ENCODE measurements at places on chromosomes 13 and 19.
A peak's percentile ranks its signal among the peaks of the same experiment; 100 is the strongest.

DNA sequence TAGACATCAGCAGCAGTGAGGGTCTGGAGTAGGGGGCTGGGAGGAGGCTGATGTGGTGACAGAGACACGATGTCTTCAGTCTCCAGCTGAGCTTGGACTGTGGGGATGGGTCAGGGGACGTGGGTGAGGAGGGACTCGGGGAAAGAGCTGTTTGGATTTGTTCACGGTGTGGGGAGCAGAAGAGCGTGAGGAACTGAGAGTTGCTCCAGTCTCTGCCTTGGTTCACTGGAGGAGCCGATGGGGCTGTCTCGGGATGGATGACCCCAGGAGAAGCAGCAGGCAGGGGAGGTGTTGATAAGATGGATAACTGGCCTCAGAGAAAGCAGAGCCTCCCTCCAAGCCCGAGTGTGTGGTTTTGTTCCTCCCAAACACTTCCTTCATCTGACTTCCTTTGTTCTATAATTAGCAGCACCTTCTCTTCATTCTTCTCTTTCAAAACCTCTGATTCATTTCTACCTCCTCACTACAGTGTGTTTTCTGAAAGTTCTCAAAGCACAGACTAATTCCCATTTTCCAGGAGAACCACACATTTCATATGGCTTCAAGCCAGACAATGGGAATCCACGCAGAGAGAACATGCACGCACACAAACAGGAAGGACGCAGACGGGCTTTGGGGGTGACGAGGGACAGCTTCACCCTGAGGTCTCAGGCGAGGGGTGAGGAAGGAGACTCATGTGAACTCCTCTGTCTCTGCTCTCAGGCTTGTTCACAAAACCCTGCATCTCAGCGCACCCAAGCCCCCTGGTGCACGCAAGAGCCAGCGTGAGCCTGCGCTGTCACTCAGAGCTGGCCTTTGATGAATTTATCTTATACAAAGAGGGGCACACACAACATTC, 18.6 kb downstream of the LAIR2 start:
- no peak for DNase-seq

DNA sequence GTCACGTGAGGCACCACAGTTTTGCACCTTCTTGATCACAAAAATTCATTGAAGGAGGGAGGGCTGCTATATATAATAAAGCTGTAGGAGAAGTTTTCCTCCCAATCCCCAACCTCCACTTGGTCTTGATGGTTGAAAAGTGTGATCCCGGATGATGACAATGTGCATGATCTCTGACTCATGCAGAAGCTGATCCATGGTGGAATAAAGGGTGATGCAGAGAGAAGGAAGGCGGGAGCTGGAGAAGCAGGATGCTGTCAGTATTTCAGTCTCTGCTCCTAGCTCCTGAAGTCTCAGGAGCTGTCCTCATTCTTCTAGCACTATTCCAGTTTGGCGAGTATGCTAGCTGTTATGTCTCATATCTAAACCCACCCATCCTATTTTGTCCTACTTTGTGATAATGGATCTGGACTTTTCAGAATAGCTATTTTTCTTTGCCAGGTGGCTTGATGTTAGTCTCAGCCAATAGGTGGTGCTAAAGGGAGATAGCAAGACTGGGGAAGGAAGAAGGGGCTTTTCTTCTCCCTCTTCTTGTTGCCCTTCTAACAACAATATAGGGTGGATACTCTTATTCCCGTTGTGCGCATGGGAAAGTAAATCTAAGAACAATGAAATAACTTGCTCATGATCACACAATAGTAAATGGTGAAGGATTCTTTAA, 65.6 kb upstream of the HTR2A start:
- DNase-seq: peak; percentile 38

DNA sequence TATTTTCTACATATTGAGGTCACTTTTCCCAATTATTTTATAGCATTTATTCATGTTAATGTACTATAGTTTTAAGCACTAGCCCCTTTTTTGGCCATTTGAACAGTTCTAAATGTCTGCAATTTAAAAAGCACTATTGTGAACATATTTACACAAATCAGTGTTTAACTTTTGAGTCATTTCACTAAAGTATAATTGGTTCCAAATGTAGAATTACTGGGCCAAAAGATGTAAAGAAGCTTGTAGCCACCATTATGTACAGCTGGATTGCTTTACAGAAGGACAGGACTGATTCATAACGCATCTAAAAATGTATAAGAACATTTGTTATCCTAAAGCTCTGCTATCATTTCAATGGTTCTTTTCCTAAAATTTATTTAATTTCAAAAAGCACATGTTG, 16.6 kb upstream of the ATP12A start:
- no peak for DNase-seq

GRCh38 chr19:11247391-11247790, 8.0 kb downstream of the ANGPTL8 start:
- no peak for DNase-seq

GRCh38 chr19:41325947-41326706, 16.2 kb downstream of the CCDC97 start:
- no peak for DNase-seq

DNA sequence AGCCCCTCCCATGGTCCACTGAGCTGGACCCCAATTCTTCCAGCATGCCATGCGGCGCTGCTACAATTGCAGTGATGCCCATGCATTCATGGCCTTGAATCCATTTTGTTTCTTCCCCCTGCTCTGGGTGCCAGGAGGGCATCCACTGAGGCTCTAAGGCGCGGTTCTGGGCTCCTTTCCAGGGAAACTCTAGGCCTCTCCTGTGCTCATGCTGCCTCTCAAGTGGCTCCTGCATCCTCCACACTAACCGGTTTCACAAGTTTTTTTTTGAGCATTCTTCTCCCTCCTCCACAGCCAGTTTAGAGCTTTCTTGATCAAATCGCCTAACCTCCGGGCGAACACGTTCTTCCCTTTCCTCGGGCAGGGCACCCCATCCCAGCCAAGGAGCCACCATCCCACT, 69.1 kb upstream of the FLT1 start:
- DNase-seq: peak; percentile 54

- no peak for DNase-seq
These were observed 20.1 kb downstream of the PCCA start for GRCh38 chr13:100108913-100109507.

DNA sequence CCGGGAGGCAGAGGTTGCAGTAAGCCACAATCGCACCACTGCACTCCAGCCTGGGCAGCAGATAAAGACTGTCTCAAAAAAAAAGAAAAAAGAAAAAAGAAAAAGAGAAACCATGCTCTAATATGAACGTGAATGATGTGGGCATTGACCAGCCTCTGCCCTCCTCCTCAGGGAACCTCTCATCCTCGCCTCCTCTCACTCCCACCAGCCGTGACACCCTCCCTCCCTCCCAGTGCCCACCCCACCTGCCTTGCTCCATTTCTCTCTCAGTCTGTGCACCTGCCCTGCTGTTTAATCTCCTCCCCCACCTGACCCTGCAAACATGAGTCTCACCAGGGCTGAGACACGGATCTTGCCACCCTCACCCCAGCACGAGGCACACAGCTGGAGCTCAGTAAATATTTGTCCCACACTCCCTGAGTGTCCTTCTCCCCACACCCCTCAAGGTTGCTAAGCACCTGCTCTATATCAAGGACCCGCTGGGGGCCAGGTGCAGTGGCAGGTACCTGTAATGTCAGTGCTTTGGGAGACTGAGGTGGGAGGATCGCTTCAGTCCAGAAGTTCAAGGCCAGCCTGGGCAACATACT, 7.5 kb upstream of the BCAT2 start:
- no peak for DNase-seq

DNA sequence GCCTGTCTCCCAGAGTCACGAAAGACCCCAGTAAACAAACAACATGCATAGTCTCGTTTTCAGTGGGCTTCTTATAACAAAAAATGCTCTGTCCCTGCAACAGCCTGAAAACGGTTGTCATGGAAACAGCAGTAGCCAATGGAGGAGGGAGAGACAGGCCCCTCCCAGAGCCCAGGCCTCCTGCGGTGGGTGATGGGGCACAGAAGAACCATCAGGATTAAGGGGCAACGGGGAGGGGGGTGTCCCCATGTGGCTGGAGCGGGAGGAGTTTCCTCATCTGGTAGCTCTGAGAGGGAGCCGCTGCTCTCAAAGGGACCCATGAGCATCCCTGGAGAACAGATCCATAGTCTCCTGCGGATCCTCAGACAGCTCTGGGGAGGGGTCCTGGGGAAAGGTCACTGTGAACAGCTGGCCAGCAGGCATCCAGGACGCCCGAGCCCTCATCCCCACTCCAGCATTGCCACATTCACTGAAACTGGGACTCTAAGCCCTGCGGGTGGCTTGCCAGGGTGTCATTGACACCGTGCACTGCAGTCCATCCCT, 37.5 kb upstream of the PNMA8B start:
- no peak for DNase-seq

- peak; percentile 84 for DNase-seq
These were observed 2.4 kb downstream of the TIMM13 start for GRCh38 chr19:2424686-2425621.

GRCh38 chr13:46647512-46648065, 94.6 kb downstream of the LRCH1 start:
- no peak for DNase-seq

DNA sequence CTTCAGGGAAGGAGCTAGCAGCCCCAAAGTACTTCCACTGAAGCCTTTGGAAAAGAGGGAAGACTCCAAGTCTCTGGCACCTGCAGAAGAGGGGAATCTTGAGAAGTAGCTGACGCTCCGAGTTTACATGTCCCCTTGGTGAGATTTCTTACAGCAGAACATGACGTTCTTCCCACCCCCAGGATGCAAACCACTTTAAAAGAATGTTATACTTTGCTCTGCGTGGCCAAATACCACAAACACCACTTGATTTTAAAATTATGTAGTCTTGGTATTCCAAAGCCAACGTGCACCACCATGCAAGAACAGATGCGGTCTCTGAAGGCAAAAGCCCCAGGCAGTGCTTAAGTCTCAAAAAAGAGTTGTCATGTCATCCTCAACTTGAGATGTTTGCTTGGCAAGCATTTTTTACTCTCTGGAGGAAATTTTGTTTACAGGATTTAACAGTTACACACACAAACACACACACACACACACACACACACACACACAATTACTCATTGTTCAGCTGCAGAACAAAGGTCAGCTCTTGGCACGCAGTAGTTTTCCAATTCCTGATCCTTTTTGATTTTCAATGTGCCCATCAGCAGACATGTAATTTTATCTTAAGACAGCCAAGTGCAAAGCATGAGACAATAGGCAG, 106.1 kb downstream of the RGCC start:
- no peak for DNase-seq

GRCh38 chr19:45515081-45515624, 7.9 kb downstream of the VASP start:
- no peak for DNase-seq

- no peak for DNase-seq
These were observed 87.7 kb downstream of the SLITRK1 start for GRCh38 chr13:83794583-83794982.

- DNase-seq: peak; percentile 55
These were observed 52.0 kb downstream of the TDRD3 start for GRCh38 chr13:60448907-60449510.

GRCh38 chr13:95360052-95360451, 58.8 kb upstream of the ABCC4 start:
- DNase-seq: no peak

DNA sequence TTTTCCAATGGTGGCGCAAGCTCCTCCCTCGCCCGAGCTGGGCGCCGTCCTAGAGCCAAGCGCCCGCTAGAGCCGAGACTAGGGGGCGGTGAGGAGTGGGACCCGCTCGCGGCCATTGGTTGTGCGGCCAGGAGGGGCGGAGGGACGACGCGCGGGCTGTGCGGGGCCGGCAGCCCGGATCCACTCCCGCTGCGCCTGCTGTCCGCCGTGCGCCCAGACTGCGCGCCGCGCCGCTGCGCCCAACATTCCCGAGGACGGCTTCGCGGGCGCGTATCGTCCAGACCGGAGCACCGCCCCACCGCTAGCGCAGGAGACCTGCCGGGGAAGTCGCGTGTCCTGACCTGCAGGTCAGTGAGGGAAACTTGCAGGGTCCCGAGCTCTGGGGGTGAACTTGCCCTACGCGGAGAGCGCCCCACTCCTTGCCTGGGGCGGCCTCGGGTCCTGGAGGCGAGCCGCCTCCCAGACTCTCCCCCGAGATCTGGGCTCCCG, at the start of gene SERTM1:
Gene SERTM1 (plus strand): TSS at position 183 of the 489 bp plus-strand sequence. CDS start 21,059 bp downstream, outside the sequence.
- DNase-seq: peak; percentile 88

DNA sequence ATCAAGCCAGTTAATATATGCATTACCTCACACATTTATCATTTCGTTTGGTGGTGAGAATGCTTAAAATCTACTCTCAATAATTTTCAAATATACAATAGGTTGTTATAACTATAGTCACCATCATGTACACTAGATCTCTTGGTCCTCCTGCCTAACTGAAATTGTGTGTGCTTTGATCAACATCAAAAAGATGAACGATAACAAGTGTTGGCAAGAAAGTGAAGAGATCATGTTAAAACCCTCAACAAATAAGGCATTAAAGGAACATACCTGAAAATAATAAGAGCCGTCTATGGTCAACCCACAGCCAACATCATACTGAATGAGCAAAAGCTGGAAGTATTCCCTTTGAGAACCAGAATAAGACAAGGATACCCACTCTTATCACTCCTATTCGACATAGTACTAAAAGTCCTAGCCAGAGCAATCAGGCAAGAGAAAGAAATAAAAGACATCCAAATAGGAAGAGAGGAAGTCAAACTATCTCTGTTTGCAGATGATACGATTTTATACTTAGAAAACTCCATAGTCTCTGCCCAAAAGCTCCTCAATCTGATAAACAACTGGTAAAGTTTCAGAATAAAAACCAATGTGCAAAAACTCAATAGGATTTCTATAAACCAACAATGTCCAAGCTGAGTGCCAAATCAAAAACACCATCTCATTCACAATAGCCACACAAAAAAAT, 27.9 kb upstream of the OR10H1 start:
- DNase-seq: no peak

DNA sequence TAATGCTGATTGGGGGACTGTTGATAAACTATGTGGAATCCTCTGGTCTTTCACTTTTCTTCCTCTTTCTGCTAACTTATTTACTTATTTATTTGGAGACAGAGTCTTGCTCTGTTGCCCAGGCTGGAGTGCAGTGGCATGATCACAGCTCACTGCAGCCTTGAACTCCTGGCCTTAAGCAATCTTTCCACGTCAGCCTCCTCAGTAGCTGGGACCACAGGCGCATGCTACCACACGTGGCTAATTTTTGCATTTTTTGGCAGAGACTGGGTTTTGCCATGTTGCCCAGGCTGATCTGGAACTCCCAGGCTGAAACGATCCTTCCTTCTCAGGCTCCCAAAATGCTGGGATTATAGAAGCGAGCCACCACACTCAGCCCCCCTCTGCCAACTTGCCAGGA, 77.5 kb downstream of the ELF1 start:
- no peak for DNase-seq

DNA sequence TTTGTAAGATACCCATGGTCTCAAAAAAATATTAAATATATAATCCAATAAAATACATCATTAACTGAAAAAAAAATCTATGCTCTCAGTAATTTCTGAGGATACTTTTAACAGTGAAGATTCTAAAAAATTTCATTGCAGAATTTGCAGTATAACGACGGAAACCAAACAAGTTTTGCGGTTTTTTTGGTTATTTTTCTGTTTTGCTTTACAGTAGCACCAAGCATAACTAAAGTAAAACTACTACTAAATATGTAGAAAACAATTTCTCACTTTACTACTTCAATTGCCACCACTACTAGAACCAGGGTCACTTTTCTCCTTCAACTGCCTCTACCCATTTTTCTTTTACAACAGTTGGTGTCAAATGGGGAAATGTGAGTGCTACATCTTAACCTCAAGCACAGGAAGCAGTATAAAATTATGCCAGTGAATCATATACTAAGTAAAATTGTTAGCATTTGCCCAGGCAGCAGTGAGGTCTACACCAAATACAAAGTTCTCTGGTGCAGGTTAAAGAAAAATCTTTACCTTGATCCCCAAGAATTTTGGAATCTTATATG, 24.1 kb downstream of the MICU2 start:
- no peak for DNase-seq
